Stimulated activated naive CD4-positive, alpha-beta T cell (primary cell): ENCODE measurements at places on chromosomes 3 and 15.

- no peak for DNase-seq
Observed at GRCh38 chr15:39856357-39856756, 63.7 kb downstream of the GPR176 start.

- DNase-seq = no peak
Observed at GRCh38 chr3:142120707-142121106, 28.6 kb downstream of the TFDP2 start.

GRCh38 chr3:193546129-193546528 lies 8.6 kb downstream of the ATP13A4 start:
- DNase-seq = no peak

DNA sequence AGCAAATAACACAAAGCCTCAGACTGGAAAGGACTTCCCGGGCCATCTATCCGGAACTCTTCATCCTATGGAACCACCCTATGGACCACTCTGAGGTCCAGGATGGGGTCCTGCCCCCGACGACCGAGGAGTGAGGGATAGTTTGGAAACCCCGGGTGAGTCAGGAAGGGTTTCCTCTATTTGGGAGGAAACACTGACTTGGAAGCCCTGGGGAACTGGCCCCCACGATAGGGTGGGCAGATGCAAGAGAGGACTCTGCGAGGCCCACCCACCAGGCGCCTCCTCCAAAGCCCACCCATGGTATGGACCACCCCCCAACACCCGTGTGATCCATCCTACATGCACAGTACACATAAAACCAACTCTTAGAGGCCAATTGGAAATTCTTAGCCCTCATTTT lies 69.4 kb downstream of the CPN2 start:
- DNase-seq = no peak

DNA sequence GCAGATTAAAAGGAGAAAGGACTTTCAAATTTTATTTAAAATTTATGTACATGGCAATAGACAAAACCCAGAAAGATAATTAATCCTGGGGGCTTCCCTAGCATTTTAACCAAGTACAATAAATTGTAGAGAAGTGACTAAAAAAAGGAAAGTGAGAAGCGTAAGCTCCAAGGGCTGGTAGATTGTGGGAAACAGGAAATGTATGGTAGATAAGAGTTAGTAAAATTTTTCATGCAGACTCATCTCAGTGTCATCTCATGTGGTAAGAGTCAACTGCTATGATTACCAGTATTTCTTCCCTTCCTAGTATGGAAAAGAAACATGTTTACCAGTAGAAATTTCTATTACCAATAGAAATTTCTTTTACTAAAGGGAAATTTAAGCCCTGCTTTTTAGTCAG lies 464.3 kb upstream of the AGTR1 start:
- no peak for DNase-seq

GRCh38 chr3:11523572-11524101 lies 120.1 kb downstream of the VGLL4 start:
- no peak for DNase-seq
